ENCODE measurements at places on chromosomes 5 and 9.

DNA sequence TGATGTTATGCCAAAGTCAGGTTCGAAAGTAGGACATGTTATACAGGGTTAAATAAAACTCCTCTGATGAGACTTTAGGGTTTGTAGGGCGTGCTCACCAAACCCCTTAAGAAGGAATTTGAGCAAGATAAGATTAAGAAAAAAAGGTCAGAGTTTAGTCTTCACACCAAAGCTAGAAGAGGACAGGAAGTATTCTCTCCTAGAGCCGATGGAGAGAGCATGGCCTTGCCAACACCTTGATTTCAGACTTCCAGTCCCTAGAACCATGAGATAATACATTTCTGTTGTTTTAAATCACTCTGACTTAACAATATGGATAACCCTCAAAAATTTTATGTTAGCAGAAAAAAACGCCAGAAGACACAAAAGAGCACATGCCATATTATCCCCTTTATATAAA is 16.3 kb upstream of the PLCXD3 start:
- DNase-seq, result no peak

GRCh38 chr5:9279774-9280173 is 266.1 kb downstream of the SEMA5A start:
- DNase-seq, result no peak

GRCh38 chr5:168656633-168657032 is 77.5 kb upstream of the PANK3 start:
- DNase-seq, result no peak

DNA sequence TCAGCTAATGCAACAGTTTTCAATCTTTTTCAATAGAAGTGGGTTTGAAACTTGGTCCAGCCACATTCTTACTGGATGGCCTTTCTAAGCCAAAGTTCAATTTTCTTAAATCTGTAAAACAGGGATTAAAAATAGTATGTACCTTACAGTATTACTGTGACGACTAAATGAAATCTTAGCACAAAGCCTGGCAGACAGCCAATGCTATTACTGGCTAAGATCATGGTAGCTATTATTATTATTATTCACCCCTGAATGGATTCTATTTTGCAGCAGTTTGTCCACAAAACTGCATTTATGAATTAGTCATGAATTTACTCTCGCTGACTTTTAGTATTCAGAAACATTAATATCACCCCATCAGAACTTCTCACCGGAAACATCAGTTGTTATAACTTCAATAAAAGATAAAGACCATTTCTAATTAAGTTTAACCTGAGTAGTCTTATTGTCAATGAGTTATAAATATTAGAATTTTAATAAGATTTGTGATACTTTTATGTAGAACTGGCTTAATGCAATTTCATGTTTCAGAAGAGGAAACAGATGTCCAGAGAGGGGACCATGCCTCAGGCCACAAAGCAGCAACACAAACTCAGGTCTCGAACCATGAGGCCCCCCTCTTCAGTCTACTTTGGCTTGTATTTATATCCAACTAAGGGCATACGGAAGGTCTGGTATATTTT is 468.2 kb downstream of the ARHGEF28 start:
- DNase-seq, result no peak

Data from sigmoid colon (tissue), 7 donors.